Cortex of kidney (tissue), 1 donor: ENCODE measurements at places on chromosomes 6 and 20.

DNA sequence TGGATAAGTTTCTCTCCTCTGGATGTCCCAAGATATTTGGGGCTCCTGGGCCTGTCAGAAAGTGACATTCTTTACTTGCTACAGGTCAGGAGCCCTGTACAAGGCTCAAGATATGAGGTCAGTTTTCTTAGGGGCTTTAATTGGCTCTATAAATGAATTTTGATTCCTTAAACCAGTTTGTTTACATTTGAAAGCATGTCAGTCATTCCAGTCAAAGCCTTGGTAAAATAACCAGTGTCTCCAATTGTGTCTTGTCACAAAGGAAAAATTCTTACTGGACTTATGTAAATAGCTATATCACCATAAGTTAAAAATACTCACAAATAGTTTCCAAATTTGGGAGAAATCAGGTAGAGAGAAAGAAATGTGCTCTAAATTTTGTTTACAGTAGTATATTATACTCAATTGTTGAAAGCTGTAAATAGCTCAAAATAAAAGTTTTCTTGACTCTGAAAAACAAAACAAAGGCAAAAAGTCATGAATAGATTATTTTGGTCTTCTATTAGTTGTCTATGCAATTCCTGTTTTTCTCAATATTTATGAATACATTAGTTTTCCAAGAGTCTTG lies 22.9 kb downstream of the RNF182 start:
- DNase-seq = no peak

- no peak for DNase-seq
Measured at GRCh38 chr20:5173751-5174150, 46.9 kb downstream of the CDS2 start.

GRCh38 chr6:75748743-75749538 lies at the start of gene MYO6:
Gene MYO6, plus strand, starts transcription at chr6:75749239. Its CDS starts 68,309 bp downstream, at chr6:75817548.
- DNase-seq = peak; percentile 26

DNA sequence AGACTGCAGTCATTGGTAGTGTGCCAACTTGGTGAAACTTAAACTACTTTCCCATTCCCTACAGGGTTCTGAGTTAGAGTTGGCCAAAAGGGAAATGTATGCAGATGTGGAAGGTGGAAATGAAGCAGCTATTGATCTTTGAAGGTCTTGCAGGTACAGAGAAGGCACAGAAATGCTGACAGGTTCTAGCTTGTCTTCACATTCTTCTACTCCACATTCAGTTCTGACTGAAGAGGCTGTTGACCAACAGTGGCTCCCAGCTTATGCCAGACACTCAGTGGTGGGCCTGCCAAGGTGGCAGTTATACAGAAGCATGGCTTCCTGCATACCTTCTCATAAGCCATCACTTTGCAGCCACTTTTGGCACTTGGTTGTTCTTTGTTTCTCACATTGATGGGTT lies 423.9 kb downstream of the CDC5L start:
- no peak for DNase-seq

DNA sequence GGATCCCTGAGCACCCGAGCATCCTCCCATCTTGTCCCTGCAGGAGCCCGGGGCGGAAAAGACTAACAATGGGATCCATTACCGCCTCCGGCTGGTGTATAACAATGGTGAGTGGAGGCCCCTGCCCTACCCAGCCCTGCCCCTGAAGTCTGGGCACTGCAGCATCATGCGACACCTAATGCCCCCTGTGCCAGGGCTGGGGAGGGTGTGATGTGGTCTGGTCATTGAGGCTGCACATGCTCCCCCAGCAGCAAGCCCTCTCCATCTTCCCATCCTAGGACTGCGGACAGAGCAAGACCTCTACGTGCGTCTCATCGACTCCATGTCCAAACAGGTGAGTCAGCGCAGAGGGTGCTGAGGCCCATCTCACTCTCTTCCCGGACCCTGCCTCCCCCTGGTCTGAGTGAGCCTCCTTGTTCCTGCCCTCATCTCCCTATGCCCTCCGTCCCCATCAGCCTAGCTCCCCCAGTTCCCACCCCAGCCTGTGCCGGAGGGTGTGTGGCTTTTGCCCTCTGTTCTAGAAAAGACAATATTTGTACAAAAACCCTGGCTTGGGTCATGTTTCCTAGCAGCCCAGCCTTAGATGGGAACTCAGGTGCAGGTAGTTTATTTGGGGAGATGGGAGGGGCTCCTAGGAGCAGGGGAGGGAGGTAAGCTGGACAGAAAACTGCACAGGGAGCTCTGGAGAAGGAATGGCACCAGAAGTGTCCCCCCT lies 13.5 kb downstream of the EBF4 start:
- DNase-seq = no peak

DNA sequence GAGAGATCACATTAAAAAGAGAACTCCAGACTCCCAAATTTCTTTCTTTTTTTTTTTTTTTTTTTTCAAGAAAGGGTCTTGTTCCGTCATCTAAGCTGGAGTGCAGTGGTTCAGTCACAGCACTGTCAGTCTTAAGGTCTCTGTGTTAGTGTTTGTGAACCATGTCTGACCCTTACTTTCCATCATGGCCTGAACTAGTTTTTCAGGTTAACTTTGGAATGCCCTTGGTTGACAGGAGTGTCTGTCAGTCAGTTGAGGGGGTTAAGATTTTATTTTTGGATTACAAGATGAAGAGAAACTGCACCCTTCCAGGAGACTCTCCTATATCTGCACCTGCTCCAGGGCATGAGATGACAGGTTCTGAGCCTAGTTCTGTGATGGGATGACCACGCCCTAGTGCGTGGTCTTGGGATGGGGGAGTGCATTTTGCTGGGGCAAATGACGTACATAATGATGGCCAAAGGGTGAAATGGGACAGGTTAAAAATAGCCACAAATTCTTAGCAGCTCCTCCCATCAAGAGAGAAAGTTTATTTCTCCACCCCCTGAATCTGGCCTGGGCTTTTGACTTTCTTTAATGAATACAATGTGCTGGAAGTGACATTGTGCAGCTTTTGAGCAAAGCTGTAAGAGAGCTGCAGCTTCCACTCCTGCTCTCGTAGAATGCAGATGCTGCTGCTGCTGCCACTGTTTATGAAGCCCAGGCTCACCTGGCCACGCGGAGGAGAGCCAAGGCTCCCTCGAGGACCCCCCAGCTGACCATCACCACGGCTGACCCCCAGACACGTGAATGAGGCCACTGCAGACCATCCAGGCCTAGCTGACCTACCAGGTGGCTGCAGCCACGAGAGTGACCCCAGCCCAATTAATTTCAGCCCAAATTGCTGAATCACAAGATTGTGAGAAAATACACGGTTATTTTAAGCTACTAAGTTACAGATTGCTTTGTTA lies 29.7 kb upstream of the FAM50B start:
- no peak for DNase-seq

DNA sequence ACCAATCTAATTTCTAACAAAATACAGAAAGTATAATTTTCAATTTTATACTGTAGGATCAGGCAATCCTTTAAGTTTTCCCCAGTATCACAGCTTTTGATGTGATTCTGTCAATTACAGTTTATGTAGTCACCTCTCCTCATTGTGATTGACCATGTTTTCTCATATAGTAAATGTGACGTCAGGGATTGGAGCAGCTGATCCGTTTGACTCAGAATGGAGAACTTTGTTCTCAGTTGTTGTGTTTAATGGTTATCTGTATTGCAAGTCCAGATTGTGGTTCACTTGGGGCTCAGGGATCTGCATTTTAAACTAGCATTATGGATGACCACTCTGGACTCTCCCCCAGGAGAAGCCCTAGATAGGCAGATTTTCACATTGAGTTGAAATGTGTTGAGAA lies 90.6 kb downstream of the DNAH8 start:
- DNase-seq = no peak

DNA sequence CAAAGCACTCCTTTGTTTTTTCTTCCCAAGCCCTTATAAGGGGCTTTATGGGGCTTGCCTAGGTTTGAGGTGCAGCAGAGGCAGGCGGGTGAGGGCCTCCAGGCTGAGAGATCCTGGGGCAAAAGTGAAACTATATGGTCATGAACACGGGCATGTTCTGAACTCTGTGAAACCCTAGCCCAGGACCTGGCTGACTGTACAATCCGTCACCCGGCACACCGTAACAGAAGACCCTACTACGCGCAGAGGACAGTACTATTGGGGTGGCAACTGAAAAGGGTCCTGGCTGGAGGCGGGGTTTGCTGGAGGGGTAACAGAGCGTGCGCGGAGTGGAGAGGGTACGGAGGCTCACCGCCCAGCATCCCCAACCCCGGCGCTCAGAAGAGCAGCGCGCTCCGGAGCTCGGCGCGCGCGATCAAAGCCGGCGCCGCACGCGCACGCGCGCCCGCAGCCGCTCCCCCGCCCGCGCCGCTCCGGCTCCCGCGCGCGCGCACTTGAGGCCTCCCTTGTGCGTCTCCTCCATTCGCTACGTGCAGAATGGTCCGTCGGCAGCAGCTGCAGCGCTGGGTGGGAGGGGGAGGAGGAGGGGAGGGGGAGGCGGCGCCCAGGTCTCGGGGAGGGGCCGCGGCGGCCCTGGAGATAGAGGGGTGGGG lies 54.2 kb downstream of the MRPL14 start:
- no peak for DNase-seq

- no peak for DNase-seq
Measured at GRCh38 chr6:29729774-29730328, 6.6 kb downstream of the HLA-F start.

DNA sequence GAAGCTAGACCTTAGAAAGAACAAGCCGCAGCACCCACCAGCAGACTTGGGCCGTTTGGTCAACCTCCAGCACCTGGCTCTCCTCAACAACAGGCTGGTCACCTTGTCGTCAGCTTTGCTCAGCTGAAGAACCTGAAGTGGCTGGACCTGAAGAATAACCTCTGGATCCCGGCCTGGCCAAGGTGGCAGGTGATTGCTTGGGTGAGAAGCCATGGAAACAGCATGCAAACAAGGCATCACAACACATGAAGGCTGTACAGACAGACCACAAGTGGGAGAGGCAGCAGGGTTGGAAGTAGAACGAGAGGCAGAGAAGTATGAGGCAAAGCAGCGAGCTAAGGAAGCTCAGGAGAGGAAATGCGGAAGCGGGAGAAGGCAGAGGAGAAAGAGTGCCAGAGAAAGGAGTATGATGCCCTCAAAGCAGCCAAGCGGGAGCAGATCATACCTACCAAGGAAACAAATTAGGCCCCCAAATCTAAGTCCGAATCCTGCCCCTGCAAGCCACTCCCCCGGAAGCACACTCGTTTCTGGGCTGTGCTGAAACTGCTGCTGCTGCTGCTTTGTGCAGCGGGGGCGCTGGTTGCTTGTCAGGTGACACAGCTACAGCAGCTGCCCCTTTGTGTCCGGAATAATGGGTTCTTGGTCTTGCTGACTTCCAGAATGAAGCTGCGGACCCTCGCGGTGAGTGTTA lies 121.6 kb upstream of the LGSN start:
- DNase-seq = no peak

GRCh38 chr20:34023937-34024722 lies 30.4 kb downstream of the RALY start:
- no peak for DNase-seq

DNA sequence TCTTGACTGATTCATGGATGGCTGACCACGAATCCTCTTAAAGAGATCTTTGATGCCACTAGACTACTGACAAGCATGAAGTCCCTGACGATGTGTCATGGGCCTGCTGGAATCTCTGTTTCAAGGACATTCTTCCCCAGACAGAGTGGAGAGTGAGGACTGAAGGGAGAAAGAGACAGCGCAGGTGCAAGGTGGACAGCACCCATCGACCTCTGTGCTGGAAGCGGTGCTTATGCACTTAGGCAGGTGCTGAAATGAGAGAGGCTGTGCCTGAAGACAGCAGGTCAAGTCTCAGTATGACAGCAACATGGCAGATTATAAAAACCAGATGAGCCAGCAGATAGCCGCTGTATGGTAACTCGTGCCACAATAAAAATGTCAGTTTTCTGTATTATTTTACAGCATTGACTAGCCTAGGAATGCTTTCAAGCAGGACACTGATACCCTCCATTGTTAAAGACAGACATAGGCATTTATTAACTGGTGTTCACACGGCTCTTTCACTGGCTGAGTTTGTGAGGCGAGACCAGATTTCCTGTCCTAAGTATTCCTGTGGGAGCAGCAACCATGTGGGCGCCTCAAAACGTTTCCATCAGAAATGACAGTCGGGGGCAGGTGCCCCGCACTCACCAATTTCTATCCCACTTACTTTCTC lies 47.5 kb downstream of the FOXC1 start:
- no peak for DNase-seq

DNA sequence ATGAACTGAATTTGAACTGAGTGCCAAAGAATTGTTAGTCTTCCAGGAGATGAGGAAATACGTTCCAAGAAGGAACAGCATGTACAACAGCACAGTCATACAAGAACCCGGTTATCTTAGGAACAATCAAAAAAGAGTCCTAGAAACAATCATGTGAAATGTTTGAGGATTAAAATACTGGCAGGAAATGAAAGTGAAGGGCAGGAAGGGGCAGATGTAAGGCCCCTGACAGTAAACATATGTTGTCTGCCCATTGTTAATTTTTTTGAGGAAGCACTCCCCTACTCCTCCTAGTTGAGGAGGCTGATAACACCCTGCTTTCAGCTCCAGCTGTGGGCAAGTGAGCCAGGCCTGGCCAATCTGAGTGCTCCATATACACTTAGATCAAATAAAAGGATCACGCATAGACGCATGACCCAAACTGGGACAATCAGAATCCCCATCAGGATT lies 220.9 kb downstream of the HACE1 start:
- DNase-seq = no peak

DNA sequence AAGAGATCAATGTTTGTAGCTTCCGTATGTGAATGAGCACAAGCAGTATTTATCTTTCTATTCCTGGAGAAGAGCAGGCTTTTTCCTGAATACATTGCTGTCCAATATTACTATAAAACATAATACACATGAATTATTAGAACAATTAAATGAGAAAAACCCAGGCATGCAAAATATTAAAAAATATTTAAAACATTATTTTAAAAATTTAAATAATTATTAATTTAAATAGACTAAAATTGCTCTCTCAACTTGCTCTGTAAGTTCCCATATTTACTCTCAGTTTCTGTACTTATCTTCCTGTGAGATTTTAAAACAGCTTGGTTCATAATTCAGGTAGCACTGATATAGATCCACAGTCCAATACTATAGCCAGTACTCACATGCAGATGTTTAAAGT lies 97.0 kb downstream of the PLCB1 start:
- DNase-seq = no peak

DNA sequence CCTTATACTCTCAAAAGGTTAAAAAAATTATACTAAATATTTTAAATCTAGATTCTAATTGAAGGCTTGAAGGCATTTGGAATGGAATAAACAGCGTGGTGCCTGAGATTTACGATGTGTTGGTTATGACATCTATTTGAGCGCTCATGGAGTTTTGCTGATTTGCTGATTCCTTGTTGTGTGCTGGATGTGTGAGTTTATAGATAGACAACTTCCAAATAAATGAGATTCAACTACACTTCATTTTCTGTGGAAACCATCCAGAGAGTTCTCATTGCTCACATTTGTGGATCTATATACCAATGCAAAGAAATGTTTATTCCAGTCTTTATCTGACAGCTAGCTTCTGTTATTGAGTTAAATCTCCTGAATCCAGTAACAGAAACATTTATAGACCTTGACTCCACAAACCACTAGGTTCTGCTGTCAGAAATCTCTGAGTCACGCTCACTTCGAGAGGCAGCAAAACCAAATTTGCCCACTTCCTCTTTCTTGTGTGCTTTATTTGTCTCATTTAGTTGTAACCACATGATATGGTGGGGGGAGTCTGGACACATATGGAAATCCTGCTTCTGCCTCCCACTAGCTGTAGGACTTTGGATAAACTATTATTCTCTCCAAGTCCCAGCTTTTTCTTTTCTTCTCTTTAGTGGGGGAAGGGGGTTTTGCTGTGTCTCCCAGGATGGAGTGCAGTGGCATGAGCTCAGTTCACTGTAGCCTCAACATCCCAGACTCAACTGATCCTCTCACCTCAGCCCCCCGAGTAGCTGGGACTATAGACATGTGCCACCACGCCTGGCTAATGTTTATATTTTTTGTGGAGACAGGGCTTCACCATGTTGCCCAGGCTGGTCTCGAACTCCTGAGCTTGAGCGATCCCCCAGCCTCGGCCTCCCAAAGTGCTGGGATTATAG lies 54.5 kb downstream of the IPCEF1 start:
- DNase-seq = no peak
